ENCODE measurements at places on chromosomes 4 and X. TPM values are rescaled to one million over a fixed set of nuclear protein-coding genes. Genes with fewer than 3 reads are reported as not detected.
A peak's percentile ranks its signal among the peaks of the same experiment; 100 is the strongest.

GRCh38 chr4:144302704-144303536 is 162.4 kb upstream of the GYPA start:
- H3K4me3 ChIP-seq, result no peak overlapping the region
- no peaks in the 10 kb centered on the region for H3K27me3 ChIP-seq

DNA sequence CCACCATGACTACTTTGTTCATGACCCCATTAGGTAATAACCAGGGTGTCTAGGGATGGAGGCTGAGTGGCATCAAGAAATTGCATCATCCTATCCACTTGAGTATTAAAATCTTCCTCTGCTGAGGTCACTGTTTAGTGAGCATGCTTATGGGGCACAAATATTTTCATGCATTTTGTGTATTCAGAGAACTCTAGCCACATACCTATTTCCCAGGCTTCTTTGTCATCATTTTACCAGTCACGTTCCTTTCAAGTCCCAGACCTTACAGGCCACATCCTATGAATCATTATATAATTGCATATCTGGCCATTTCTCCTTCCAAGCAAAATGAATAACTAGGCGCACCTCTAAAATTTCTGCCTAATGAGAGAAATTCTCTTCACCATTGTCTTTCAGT is 1882.9 kb upstream of the AGA start:
- no peak for DNase-seq
- no peaks in the 10 kb centered on the region for H3K36me3 ChIP-seq
- no peaks in the 10 kb centered on the region for H3K27me3 ChIP-seq

The POLA1 gene
- 60.2 TPM for total RNA-seq

The GPC4 gene
- 416 TPM for total RNA-seq

DNA sequence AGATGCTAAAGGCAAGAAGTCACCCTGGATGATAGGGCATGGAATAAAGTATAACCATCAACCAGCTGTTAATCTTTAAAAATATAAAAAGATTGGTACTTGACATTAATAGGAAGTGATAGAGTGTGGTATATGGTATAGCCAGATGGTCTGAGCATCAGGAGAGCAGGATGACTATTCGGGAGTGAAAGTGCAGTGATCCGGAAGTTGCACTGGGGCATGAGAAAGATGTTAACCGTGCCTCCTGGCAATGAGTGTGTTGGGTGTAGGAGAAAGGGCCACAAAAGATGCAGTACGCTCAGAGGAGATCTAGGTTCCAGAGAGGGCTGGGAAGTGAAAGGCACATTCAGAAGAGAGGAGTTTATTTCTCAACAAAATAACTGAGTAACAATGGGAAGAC is 65.0 kb downstream of the TSPAN7 start:
- DNase-seq, result no peak
- no peaks in the 10 kb centered on the region for H3K36me3 ChIP-seq
- no peak overlapping the region for H3K27ac ChIP-seq
- H3K4me3 ChIP-seq, result no peak overlapping the region

GRCh38 chrX:65035446-65035770 is 59.2 kb upstream of the ZC4H2 start:
- H3K4me1 ChIP-seq, result no peaks in the 10 kb centered on the region
- no peak for DNase-seq
- no peaks in the 10 kb centered on the region for H3K27me3 ChIP-seq
- no peaks in the 10 kb centered on the region for H3K36me3 ChIP-seq
- peak overlapping the region; percentile 80 for H3K4me3 ChIP-seq

GRCh38 chrX:131366407-131366806 is 77.3 kb upstream of the IGSF1 start:
- no peak overlapping the region for H3K27ac ChIP-seq
- H3K36me3 ChIP-seq, result peaks cover 8% of the 10 kb centered on the region
- H3K4me3 ChIP-seq, result peak overlapping the region; percentile 9
- peaks cover 15% of the 10 kb centered on the region for H3K4me1 ChIP-seq

DNA sequence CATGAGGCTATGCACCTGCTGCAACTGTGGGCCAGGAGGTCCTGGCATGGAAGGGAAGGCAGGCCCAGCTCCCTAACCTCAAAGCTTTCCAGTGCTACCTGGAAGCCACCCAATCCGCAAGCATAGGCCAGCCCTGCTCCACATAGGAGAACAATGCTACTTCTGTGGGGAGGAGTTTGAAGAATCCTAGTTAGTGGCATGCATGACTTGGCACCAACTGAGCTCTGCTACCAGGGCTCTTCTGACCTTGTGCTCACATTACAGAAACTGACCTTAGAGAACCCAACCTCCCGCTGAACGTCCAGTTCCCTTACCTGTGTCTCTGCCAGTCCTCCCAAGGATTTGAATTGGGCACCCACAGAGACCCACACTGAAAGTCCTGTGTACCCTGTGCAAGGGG is 58.8 kb downstream of the USP46 start:
- H3K4me1 ChIP-seq, result no peaks in the 10 kb centered on the region
- peaks cover 84% of the 10 kb centered on the region for H3K36me3 ChIP-seq
- H3K27me3 ChIP-seq, result no peaks in the 10 kb centered on the region

The TSPAN7 gene
- 3.5 TPM for total RNA-seq

The RASL11B gene
- 30.0 TPM for total RNA-seq
